ENCODE measurements at places on chromosomes 3 and 15.

DNA sequence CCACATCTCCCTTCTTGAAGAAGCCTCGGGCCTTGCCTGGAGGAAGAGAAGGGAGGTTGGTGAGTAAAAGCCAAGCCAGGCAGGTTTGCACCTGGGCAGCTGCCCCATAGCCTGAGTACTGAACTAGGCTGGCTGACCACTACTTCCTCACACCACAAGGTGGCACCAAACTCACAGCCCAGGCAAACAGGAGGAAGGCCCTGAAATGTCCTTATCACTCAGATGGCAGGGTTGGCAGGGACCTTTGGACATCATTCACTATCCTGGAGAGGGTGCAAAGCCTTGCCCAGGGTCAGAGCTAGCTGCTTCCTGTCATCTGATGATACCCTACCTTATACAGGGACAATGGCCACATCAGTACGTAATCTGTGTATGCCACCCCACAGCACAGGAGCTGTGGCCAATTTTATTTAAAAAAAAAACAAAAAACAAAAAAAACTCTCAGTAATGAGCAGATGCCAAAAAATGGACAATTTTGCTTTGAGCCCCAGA lies 2.2 kb upstream of the GRAMD2A start:
- DNase-seq, result peak; percentile 75

GRCh38 chr15:49290191-49290590 lies 120.1 kb downstream of the GALK2 start:
- no peak for DNase-seq

- DNase-seq, result peak; percentile 58
These were observed 54.0 kb downstream of the B3GNT5 start for GRCh38 chr3:183306798-183307671.

- no peak for DNase-seq
These were observed 3.7 kb downstream of the CHRNA3 start for GRCh38 chr15:78617076-78617475.

DNA sequence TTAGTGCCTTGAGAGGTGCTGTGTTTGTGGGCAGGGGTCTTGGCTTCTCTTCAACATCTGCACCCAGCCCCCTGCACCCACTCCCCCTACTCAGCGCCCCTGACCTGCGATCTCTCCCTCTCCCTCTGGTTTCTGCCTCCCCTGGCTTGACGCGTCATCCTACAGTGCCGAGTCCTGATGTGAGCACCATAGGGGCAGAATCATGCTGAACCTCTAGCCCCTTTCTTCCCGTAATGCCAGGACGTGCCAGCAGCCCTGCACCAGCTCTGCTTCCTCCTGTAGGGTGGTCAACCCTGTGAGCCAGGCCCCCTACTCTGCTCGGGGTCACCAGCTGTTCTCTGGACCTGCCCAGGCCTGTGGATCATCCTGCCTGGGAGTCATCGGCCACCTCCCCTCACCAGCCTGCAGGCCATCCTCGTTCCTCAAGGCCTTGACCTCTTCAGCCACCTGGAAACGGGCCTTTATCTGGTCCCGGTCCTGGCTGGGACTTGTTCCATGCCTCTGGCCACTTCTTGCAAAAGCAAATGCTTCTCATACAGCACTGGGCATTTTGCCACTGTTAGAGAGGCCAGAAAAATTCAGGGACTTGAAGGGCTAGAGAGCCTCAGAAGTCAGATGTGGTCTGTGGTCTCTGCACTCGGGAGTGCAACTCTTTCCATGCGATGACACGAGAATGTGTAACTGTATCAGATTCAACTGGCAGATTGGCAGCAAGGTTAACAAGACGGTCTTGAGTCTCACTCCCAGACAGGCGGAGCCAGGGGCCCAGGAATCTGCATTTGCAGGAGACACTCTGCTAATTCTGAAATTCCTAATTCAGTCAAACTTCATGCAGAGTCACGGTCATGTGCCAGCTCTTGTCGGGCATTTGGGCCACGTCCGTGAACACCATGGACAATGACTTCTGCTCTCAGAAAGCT lies 16.7 kb upstream of the KLF15 start:
- DNase-seq, result no peak

GRCh38 chr3:110615454-110615853 lies 456.2 kb upstream of the NECTIN3 start:
- DNase-seq, result no peak

DNA sequence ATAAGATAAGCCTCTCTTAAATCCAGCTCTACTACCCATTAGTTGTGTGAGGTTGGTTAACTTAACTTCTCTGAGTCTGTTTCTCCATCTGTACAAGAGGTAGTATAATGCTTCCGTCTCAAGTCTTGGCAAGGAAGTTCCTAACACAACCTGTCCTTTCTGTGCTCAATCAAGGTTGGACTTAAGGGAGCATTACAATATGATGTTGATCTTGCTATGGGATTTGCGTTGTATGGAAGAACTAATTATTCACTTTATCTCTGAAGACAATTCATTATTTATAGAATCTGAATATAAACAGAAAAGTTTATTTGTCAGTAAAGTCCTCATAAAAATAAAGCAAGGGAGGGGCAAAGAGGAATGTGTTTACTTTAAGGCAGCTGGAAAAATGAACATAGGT lies 18.9 kb upstream of the SPTSSB start:
- no peak for DNase-seq
